Activated CD4-positive, alpha-beta T cell treated with anti-CD3 and anti-CD28 coated beads for 4 hours (primary cell): ENCODE measurements at places on chromosomes 7 and 10.

DNA sequence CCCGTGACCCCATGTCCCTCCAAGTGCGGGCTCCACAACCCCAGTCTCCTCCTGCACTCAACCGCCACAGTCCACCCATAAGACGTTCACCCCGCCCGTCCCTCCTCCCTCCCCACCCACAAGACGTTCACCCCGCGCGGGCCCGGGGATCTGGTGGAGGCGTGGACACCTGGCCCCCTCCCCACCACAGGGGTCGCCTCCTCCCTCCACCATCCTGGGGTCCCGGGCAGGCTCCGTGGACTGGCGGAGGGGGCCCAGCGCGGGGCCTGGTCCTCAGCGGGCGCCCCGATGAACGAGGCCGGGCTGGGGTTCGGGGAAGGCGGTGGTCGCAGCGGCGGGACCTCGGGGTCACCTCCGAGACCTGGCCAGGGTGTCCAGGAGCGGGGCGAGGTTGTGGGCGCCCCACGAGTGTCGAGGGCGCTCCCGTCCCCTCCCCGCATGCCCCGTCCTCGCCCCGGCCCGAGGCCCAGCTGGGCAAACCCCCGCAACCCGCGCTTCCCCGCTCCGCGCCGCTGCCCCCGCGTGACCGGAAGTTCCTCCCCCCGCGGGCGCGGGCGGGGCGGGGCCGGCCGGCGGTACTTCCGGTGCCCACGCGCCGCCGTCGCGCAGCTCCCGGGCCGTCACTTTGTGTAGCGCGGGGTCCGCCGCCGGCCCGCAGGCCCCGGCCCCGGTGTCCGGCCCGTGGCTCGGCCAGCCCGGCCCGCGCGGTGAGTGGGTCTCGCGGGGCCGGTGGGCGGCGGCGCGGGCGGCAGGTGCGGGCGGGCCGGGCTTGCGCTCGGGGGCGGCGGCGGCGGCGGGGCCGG, at the start of gene ZNF316:
ZNF316 (plus strand) TSS at position 578 of the 803 bp plus-strand sequence. CDS start 5,092 bp downstream, outside the sequence.
- DNase-seq = peak; percentile 47

DNA sequence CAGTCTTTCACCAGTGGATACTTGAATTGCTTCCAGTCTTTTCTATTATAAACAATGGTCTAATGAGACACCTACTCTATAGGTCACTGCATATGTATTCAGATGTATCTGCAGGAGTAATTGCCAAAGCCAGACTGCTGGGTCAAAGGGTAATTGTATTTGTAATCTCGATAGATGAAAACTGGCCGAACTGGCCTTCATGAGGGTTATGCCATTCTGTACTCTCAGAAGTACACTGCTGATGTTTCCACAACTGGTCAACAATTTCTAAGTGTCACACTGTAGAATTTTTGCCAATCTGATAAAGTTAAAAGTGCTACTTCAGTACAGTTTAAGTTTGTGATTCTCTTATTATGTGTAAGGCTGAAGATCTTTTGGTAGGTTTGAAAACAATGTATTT, 64.6 kb downstream of the JAZF1 start:
- DNase-seq = no peak

- no peak for DNase-seq
Observed at GRCh38 chr7:79091661-79092060, 361.8 kb downstream of the MAGI2 start.

DNA sequence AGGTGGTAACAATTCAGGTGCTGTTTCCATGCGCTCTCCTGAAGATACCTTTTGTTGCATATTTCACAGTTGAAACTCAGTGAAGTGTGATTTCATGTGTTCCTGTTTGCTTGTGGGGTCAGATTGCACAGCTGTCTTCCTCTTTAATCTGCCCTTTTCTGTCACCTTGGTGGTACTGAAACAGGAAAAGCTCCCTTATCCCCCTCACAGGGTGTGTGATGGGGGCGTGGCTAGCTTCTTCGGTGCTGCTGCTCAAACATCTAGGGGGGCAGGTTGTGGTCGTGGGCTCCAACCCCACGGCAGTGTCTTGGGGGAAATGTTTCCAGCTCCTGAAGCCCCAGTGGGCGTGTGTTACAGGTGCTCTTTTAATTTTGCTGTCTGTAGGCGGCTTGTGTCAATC, 107.4 kb upstream of the KLF14 start:
- no peak for DNase-seq

GRCh38 chr10:86191686-86192085, 174.9 kb downstream of the GRID1 start:
- DNase-seq = no peak

- DNase-seq = no peak
Observed at GRCh38 chr10:35271086-35271858, 65.0 kb upstream of the CCNY start.

- no peak for DNase-seq
Observed at GRCh38 chr10:102467971-102468438, 16.7 kb upstream of the C10orf95 start.

GRCh38 chr7:55574051-55574717, 1.9 kb upstream of the VOPP1 start:
- DNase-seq = no peak
